ENCODE measurements at places on chromosomes 3 and 15.

DNA sequence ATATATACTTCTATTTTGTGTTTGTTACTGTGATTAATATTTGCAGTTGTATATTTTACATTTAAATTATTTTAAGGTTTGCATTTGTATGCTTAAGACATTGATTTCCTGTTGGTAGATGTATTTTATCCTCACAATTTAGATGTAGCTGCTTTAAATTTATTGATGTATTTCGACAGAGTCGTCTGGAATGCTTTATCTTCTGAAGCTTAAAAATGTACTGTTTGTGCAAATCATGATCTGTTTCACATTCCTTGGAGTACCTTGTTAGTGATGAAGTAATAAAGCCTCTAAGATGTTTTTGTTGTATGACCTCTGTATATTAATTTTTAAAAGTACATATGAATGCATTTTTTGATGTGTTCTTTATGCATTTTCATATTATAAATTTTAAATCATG is 1.9 kb downstream of the CHD2 start:
- peak; percentile 43 for DNase-seq

GRCh38 chr3:168876346-168877035 is 780.8 kb upstream of the GOLIM4 start:
- DNase-seq: no peak

GRCh38 chr3:131474115-131474514 is 28.7 kb downstream of the MRPL3 start:
- no peak for DNase-seq

- DNase-seq: no peak
These were observed 499.0 kb upstream of the ATP11B start for GRCh38 chr3:182294256-182294655.

DNA sequence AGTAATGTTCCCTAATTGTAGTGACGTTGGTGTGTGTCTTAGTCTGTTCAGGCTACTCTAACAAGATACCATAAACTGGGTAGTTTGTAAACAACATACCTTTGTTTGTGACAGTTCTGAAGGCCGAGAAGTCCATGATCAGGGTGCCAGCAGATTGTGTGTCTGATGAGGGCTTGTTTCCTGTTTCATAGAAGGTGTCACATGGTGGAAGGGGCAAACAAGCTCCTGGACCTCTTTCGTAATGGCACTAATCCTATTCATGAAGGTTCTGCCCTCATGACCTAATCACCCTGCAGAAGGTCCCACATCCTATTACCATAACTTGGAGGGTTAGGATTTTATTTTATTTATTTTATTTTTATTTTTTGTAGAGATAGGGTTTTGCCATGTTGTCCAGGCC is 11.1 kb downstream of the ATXN7 start:
- no peak for DNase-seq

DNA sequence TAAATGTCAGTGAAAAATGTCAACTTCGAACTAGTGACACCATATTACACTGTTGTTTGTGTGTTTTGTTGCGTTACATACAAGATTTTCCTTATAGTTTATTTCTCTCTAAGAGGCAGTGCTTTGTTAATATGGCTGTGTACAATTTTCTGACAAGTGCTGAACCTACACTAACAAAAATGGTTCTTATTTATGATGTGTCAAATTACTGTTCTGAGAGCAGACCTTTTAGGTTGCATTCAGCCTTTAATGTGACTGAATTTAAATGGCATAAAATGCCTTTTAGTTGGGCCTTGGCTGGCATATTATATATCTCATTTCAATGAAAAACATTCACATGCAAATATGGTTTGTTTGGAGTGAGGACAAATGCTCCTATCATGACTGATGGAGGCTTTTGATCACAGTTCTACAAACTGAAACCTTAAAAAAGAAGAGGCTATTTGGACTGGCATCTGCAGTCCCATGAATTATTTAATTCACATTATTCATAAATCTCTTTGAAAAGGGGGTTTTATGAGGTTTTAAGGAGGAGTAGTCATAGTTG is 750.6 kb downstream of the CADM2 start:
- no peak for DNase-seq
